Stimulated activated CD8-positive, alpha-beta memory T cell treated with anti-CD3 and anti-CD28 coated beads, Interleukin-4, amount 100 ng/mL, for 24 hours (primary cell): ENCODE measurements at places on chromosomes 7 and 10.

- DNase-seq, result no peak
Observed at GRCh38 chr10:24318517-24318916, 109.6 kb downstream of the KIAA1217 start.

DNA sequence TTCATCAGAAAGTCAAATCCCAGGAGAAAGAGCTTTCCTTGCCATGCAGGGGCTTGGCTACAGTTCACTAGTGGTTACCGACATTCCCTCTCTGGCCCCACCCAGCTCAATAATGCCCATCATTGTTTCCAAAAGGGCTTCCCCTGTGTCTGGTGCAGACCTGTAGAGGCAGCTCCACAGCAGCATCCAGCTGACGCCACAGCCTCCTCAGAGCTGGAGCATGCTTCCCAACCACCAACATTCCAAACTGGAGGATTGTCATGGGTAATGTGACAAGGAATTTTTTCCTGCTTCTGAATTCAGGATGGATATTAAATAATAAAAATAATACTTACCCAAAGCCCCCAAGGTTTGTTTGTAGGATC, 77.4 kb downstream of the ZNF365 start:
- no peak for DNase-seq

- no peak for DNase-seq
Observed at GRCh38 chr7:18855796-18856195, 261.6 kb downstream of the TWIST1 start.

- no peak for DNase-seq
Observed at GRCh38 chr7:8433477-8434289, at the start of gene NXPH1. TSS of gene NXPH1 (plus strand) at chr7:8433609.

DNA sequence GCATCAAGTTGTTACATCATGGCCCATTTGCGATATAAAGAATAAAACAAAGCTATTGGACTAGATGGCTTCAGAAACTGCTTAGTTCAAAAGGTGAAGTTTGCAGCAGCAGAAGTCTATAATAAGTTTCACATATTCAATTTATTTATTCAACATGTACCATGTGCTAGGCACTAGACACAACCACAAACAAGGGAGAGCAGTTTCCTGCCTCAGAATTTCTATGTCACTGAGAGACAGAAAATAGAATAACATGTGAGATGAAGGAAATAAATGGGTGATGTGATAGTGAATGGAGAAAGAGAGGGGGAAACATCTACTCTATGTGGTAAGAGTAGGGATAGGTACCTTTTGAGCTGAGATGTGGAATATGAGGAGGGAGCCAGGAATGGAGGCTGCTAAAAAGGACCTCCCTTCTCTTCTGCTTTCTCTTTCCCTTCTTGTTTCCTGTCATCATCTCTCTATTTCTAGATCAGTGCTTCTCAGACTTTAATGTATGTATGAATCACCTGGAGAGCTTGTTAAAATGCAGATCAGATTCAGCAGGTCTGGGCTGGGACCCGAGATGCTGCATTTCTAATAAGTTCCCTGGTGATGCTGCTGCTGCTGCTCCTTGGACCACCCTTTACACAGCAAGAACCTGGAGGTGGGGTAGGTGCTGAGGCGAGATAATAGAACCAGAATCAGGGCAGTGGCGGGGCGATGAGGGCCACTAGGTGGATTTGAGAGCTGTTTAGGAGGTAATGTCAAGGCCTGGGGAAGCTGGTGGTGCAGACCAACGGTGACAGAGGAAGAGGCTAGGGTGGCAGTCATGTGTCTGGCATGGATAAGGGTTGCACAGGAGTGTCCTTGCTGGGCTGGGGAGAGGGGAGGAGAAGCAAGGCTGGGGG, 13.7 kb upstream of the INMT start:
- no peak for DNase-seq

DNA sequence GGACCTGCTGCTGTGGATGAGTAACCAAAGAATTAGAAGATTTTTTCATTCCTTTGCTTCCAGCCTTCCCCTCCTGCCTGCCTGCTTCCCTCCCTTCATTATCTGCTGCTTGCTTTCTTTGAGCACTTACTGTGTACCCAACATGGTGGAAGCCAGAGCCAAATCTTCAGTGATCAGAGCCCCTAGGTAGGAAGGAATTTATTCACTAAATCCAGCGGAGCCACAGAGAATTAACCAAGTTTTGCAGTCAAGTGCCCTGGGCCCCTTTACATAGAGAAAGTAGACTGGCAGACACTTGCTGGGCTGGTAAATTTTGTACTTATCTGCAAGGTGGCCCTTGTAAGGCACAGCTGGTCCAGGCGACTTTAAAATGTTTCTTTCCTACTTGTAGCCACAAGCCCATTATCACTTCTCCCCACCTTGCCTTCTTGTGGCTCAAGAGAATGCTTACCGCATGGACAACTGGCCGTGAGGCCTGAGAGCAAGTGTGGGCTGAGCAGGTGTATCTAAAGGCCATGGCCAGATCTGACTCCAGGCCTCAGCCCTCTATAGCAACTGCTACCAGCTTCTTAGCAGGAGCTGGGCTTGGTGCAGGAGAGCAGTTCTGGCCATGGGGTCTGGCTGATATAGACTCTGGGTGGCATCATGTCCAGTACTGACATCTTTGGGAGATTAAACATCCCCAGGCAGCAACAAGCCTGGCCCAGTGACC, 11.1 kb downstream of the UNC5B start:
- DNase-seq, result no peak

DNA sequence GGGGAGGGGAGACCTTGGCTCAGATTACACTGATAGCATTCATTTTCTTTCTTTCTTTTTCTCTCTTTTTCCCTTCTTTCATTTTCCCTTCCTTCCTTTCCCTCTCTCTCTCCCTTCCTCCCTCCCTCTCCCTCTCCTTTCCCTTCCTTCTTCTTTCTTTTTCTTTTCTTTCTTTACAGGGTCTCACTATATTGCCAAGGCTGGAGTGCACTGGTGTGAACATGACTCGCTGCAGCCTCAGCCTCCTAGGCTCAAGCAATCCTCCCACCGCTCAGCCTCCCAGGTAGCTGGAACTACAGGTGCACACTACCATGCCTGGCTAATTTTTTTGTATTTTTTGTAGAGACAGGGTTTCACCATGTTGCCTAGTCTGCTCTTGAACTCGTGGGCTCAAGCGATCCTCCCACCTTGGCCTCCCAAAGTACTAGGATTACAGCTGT, 73.0 kb upstream of the MKRN1 start:
- DNase-seq, result no peak

DNA sequence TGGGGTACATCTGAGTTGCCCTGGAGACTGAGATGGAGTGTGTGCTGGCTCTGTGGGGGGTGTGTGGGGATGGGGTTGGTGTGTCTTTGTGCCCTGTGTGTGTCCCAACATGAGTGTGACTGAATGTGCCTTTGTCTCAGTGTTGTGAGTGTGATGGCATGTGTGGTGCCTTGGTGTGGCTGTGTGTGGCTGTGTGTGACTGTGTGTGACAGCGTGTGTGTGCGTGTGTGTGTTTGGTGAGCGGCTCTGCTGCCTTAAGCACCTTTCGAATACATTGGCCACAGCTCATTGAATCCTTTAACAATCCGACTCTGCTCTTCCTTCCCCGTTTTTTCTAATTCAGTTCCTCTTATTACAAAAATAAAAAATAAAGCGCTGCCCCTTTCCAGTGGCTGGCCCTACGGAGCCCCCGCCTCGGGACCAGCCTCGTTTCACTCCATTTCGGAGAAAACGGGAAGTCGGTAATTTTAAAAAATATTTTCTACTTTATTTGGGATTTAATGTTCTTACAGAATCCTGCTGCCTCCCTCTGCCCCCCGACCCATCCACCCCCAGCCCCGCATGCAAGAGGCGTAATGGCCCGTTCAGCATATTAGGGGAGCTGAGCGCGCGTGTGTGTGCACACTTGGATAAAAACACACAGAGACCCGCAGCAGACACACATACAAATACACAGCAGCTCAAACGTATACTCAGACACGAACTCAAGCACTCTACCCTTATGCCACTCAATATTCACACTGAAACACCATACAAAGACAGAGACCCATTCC, 35.5 kb downstream of the HIF1AN start:
- no peak for DNase-seq

- DNase-seq, result peak; percentile 1
Observed at GRCh38 chr10:93894516-93895378, 969 bp downstream of the SLC35G1 start.

- no peak for DNase-seq
Observed at GRCh38 chr10:23174074-23174976, 17.8 kb upstream of the PTF1A start.

DNA sequence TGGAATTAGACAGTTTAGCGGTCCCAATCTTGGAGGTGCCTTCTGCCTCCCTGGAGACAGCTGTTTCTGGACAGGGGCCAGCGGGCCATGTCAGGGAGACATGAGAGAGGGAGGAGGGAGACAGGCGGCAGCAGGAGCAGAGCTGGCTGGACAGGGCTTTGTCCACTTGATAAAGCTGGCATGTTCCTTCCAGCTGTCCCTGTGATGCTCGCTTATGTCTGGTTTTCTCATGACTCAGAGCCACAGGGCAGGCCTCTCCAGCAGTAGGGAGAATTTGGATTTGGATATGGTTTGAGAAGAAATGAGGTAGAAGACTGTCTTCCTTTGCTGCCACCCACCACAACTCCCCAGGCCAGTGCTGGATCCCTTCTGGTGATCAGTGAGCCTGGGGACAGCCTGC, 51.7 kb upstream of the SORCS3 start:
- no peak for DNase-seq

GRCh38 chr10:18214691-18215563, 74.7 kb downstream of the CACNB2 start:
- DNase-seq, result no peak

- DNase-seq, result no peak
Observed at GRCh38 chr10:34160595-34160994, 654.5 kb downstream of the PARD3 start.

DNA sequence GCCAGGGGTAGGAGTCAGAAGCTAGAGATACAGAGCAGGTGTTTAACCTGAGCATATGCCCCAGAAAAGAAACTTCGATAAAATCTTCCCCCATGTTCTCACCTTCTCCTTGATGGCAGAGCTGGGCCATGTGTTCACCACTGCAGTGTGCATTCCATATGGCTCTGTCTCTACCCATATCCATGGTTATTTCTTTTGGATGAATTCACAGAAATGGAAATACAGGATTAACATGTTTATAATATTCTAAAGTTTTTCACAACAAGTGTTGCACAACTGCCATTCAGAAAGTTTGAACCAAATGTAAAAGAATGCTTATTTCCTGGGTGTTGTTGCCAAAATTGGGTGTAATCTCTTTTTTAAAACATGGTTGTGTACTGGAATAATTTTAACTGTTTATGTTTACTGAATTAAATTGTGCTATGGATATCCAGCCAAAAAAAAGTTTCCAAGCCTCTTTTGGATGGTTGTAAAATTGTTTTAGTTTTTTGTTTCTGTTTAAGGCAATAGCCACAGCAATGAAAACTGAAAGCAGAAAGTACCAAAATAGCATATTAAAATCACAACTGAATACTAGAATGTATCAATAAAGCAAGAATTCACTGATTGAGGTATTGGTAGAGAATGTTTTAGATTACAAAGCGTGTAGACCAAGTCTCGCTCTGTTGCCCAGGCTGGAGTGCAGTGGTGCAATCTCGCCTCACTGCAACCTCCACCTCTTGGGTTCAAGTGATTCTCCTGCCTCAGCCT, 19.9 kb upstream of the CCNY start:
- DNase-seq, result no peak

DNA sequence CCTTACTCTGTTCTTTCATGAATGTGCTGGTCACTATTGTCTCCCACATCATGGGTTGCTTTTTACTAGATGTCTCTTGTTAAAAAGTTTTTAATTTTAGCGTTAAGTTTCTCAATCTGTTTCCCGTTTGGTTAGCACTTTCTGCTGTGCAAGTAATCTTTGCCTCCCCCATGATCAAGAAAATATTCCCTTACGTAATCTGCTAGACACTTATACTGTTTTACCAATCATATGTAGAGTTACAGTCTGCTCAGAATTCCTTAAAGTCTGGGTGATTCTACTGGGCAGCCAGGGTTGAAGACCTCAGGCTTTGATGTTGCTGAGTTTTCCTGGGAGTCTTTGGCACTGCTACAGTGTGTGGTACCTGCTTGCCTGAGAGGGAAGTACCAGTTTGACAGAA, 38.2 kb upstream of the RPA3 start:
- no peak for DNase-seq

DNA sequence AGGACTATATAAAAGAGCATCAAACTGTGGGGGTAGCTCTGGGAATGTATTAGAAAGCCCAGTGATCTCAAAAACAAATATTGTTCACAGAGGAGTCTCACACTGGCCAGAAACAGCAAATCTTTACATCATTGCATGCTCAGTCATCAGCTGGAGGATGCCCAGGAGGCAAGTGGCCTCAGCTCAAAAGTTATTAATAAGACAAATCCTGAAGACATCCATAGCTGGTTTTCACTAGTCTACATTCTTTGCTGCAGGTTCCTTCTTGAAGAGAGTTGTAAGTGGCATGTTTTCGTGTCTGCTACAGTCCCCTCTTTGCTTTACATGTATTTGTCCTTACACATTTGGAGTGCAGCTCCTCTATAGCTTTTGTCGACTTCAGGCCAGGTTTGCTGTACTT, 8.6 kb upstream of the CCDC7 start:
- no peak for DNase-seq

- no peak for DNase-seq
Observed at GRCh38 chr7:2033586-2034135, 199.1 kb downstream of the MAD1L1 start.

DNA sequence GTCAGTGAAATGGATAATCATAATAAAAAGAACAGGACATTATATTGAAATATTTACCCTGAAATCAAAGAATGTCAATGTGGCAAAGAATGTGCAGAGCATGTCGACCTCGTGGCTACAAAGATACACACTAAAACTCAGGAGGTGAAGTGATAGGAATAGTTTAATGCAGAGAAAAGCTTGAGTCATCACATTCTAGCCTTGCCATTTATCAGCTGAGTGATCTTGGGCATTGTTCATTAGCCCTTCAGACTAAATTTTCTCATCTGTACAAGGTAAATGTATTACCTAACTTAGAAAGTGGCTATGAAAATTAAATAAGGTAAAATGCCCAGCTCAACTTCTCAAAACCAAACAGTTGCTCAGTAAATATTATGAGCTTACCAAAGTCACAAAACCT, 22.6 kb downstream of the CALCR start:
- DNase-seq, result no peak

DNA sequence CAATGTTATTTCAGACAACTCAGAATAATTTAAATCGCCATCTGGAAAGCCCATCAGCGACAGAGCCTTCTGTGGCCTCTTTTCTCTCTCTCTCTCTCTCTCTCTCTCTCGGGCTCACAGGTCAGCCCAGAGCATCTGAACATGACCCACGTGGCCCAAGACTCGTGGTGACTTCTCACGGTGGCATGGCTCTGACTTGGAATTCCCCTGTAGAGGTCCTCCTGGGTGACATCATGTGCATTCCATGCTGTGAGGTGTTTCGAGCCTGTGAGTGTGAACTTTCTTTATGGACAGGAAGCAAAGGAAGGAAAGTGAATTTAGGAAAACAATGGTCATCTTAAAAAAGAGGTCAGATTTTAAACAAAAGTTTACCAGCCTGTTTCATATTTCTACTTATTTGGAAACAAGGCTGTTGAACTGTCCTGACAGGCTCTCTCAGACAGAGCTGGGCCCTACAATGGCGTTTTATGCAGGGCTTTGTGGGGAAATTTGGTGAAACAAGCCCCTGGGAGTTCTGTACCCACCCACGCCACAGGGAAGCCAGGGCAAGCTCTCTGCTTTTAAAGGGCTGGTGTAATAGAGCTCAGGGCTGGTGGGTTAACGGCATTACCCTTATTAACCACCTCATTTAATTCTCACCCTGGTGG, 359.7 kb upstream of the ZNF32 start:
- DNase-seq, result no peak

- no peak for DNase-seq
Observed at GRCh38 chr10:102613785-102614184, 30.5 kb upstream of the TRIM8 start.
